ENCODE measurements at places on chromosomes 2 and 18. TPM values are rescaled to one million over a fixed set of nuclear protein-coding genes. Genes with fewer than 3 reads are reported as not detected.

DNA sequence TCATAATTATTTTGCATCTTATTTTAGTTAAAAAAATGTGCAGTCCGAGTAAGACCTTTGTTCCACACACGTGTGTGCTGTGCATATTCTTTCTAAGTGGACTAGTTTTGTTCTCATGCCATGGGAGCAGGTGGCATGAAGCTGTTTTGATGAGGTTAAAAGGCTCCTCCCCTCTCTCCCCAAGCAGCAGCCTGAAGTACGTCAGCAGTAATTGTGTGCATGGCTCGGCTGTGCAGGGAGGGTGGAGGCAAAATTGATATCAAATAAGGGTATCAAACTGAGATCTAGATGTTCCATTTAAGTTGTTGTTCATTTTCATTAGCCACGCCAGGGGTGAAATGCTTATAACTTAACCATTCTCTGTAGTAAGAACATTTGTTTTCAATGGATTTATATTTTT is at the start of gene NYAP2:
TSS of gene NYAP2 (plus strand) at position 207 of the 400 bp plus-strand sequence. CDS start 9,171 bp downstream, outside the sequence.
- no peak for DNase-seq

DNA sequence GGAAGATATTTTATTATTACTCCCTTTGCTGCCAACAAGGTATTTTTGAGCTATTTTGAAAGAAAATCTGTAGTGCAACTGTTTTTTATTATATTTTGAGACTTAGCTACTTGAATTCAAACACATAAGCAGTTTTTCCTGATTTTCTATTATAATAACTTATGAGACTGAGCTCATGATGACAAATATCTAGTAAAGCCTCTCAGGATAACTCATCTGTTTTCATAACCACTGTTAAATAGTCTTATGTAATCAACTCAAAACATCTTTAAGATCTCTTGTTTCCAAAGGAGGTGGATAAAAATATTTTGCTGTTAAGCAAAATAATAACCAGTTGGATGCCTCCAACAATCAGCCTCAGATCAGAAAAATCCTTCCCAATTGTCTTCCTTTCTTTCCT is 21.9 kb upstream of the PPP1CB start:
- DNase-seq, result no peak

DNA sequence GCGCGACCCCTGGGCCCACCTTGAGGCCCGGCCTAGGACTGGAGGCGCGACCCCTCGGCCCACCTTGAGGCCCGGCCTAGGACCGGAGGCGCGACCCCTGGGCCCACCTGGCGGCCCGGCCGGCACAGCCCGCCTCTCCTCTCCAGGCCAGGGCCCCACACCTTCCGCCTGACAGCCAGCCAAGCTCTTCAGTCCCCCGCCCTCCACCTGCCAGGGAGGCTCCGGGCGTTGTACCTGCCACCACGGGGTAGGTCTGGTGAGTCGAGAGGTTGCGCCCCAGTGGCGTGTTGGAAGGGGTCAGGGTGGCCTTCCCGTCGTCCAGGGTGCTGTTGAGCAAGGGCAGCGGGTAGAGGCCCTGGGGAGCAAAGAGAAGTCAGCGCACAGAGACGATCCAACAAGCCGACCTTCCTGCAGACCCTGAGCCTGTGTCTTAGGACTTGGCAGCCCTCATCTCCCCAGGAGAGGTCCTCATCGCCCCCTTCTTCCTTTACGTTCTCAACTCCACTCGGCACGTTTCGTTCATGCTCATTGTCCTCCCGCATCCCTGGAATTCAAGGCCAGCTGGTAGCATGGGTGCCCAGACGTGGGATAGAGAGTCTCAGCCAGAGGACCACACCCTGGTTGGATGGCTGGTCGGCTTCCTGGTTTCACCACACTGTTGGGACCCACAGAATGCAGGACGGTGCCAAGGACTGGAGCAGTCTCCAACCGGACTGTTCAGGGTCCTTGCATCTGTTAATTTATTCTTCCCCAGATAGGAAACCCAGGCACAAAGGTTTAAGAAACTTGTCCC is 42.2 kb downstream of the PAX8 start:
- peak; percentile 28 for DNase-seq

- no peak for DNase-seq
Measured at GRCh38 chr2:25054720-25055119, 12.8 kb downstream of the EFR3B start.

DNA sequence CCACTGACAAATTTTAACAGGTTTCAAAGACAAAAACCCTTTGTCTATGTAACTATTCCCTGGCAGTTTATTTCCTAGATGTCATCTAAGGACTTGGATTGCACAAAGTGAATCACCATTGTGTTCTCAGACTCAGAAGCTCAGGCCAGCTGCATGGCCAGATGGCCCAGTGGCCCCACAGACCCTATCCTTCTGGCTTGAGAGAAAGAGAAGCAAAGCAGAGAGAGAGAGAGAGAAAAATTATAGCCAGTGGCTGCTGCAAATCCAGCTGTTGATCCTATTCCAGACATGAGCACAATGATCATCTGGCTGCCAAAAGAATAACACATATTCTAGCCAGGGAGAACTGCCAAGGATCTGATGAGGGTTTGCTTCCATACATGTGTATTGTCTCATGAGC is 25.8 kb downstream of the CTLA4 start:
- peak; percentile 81 for DNase-seq

DNA sequence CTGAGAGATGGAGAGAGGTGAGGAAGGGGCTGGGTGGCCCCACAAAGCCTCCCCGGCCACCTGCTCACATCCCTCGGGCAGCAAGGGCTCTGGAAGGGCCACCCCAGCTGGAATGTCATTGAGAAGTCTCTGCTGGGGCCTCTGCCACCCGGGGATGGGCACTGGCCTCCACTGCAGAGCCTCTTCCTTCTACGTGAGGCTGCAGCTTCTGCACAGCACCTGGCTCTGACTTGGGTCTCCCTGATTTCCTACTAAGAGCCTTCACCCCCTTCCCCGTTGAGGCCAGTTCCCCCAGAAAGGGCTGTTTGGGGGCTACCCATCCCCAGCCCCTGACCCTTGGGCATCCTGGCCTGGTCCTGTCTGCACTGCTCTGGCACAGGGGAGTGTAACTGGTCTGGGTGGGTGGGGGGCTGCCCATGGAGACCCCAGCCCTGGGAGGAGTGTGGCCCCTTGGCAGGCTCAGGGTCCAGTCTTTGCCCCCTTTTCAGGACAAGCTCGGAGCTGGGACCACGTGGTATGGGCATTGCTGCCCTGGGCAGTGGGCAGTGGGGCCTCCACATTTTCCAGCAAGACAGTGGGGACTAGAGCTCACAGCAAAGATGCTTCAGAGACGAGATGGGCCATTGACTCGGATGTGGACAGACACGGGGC is 5.6 kb downstream of the PDCD1 start:
- DNase-seq, result no peak

DNA sequence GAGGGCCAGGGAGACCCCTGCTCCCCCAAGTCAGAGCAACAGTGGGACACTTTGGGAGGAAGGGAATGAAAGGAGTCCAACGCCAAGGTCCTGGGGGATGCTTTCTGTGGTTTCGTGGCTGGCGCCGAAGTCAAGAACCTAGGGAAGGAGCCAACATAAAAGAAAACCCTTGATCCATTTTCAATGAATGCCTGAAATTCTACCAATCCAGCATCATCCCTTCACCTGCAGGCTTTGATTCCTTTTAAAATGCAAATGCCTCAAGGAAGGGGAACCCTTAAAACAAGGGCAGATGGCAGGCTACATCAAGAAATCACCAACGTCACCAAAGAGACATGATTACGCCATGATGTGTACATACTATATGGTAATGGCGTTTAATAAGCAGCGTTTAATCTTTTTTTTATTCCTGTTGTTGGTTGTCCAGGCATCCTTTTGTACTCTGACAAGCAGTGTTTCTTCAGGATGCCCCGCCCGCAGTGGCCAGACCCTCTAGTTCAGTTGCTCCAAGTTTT is 123.3 kb upstream of the SLC1A4 start:
- DNase-seq, result no peak

DNA sequence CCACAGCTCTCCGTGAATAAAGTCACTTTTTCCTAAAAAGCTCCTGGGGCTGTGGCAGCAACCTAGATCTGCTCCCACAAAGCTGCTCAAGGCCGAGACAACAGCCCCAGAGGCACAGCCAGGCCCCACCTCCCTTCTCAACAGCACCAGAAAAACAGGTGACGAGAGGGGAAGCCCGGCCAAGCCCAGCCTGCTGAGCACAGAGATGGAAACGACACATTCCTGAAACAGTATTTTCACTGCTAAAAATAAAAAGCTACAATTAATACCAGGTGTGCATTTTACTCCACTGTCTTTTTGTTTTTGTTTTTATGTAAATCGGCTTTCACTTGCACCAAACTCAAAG is 199.3 kb downstream of the HDAC4 start:
- DNase-seq, result no peak

DNA sequence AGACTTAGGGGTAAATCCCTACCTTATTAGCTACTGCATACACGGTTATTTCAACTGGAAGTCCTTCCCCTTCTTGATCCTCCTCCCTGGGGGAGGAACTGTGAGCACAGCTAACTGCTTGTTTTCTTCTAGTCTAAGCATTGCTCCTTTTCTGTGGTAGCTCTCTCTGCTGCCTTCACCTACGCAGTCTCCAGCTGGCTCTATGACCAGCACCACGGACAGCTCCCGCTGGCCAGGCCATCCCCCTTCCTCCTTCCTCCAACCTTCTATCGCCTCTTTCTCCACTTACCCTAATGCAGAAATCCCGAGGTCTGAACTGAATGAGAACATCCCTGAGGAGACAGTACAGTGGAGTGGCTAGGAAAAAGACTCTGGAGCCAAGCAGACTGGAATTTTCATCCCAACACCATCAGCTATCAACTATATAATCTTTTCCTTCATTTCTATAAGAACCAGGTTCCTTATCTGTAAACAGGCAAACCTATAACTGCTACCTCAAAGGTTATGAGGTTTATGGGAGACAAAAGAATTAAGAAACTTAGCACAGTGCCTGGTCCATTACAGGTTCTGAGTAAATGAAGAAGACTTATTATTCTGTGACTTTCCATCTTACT is 4.7 kb upstream of the CFAP65 start:
- peak; percentile 28 for DNase-seq

DNA sequence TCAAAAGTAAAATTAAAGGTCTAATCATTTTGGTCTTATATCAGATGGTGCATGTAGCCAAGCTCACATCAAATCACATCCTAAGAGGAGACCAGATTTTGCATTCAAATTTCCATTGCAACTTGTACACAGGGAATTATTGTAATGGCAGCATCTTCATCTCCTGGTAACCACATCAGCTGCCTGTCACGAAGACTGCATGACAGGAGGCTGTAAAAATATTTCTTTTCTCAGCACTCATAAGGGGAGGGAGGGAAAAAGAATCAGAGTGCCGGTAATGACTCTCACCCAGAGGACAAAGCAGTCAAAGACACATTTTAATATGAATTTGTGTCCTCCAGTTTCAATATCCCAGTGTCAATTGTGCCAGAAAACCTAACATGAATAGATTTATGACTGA is 216.7 kb downstream of the TMEM163 start:
- DNase-seq, result no peak

DNA sequence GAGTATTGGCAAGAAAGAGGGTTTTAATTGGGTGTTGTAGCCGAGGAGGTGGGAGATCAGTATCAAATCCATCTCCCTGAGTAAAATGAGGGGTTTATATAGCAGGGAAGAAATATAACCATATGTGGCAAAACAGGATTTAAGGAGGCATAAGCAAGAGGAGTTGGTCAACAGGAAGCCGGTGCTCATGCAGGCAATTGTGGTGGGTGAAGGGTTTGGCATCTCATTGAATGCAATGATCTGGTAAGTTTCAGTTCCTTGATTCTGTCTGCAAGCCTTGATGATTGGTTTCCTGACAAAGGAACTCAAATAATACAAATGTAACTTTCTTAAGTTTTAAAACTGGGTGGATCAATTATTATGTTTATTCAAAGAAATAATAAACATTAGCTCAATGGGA is 564.4 kb upstream of the LINC00305 start:
- no peak for DNase-seq

GRCh38 chr2:45872211-45872610 is 220.7 kb downstream of the PRKCE start:
- peak; percentile 91 for DNase-seq

DNA sequence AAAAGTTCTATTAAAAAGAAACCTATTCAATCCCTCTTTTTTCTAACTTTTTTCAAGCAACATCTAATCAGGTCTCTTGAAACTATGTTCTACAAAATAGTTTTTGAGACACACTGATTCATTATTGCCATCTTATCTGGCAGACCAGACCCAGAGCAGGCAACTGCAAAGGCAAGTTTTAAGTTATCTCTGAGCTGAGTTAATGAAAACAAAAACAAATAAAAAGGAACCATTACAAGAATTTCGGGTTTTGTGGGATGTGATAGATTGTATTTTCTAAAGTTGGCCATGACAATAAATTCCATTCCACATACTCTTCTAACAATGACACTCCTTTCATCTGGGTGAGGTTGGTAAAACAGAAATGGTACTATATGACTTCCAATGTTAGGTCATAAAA is 15.2 kb upstream of the TWSG1 start:
- no peak for DNase-seq

DNA sequence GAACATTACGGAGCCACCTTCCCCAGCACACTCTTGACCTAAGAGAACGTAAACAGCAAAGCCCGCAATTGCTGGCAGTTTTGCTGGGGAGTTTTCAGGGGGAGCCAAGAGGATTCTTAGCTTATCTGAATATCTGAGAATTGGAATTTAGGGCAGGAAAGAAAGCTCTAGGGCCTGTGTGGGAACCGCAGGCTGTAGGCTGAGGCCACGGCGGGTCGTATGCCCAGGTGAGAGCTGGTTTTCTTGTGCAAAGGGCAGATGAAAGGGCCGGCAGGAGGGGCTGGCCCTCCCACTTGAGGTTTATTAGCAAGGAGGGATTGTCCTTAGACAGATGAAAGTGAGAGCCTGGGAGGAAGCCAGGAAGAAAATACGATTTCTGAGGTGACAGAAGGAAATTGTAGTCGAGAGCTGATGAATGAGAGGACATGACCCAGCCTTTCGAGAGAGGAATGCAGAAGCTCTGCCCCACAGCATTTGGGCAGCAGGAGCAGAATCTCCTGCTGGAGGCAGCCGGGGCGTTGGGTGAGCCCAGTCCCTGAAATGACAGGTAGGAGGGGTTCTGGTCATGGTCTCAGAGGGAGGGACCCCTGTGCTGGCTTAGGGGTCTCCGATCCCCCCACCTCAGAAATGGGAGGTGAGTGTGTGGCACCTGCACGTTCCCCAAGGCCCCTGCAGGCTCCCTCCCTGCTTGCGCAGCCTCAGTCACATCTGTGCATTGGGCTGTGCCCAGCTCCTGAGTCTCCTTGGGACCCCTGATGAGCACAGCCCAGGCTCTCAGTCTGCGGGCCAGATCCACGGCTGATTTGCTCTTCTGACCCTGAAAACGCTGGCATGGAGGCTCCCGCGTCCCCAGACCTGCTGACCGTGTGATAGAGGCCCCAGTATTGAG is 61.1 kb downstream of the CABLES1 start:
- no peak for DNase-seq

- no peak for DNase-seq
Measured at GRCh38 chr18:2540575-2540974, 30.7 kb downstream of the METTL4 start.

DNA sequence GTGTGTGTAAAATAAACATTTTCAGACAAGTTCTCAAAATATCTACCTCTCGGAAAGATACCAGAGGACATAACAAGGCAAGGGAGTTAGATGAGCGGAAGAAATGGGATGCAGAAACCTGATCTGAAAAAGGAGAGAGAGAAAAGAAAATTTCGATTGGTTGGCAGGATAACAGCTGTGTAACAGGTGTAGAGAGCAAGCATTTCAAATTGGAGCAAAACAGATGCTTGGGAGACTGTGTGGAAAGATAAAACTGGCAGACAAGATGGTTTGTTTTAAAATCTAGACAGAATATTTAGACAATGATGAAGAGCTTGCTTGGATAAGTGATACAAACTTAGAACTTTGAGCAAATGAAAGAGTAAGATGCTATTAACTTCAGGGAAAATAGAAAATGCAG is 20.2 kb downstream of the CHST9 start:
- DNase-seq, result no peak

The PLGLB1 gene
- not detected for total RNA-seq

The CRYGD gene
- not detected for total RNA-seq

The ERBB4 gene
- total RNA-seq, result 0.07 TPM

Data from MG63 (cell line).